T-helper 1 cell (primary cell): ENCODE measurements at places on chromosomes 16 and 17.

DNA sequence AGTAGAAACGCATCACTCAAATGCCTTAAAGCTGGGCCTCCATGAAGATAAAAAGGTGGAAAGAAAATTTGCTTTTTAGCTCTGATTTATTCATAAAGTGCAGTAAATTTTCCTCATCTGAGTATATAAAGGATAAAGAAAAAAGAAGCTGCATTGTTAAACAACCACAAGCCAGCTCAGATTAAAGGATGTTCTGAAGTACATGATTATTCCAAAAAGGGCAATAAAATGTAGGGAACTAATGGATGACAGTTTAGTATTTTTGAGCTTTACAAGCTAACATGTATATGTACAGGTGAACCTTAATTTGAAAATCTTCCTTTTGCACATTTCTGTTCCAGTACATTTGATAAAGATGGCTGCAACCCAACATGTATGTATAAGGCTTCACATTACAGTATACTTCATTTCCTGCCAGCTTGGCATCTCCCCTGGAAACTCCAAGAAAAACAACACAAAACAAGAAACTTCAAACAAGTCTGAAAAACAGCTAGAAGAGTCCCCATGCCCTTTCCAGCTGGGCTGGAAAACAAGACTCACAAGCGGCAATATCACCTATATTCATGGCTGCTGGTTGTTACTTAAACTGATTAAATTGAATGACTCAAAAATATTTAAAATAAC lies 225.7 kb downstream of the CEP112 start:
- DNase-seq, result no peak

- DNase-seq, result no peak
Observed at GRCh38 chr16:47848421-47849109, 307.2 kb downstream of the ABCC12 start.

DNA sequence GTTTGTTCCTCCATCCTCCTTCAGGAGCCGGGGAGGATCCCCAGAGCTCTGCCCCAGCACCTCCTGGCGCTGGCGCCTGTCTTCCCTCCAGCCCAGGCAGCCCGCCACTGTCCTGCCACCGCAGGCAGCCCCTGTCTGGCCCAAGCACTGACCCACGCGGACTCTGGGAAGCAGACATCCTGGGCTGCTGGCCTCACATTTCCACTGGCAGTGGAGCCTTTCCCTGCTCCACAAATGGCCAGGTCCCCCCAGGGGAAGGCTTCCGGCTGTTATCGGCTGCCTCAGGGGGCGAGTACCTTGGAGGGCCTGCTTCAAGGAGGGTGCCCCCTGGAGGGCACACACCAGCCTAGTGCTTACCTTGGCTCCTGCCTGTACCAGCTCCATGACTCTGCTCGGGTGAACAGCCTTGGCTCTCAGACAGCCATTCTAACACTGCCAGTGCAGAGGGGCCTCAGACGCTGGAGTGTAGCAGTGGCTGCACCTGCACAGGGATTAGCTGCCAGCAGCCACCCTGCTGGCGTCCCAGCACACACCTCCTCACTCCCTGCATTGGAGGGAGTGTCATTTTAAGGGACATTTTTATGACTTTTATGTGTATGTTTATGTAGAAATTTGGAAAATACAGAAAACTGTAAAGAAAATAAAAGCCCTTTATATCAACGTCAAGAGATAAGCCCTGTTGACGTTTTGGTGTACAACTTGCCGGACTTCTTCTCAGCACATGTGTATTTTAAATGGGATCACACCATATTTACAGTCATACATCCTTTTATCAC lies 21.0 kb downstream of the ACE start:
- DNase-seq, result no peak

- DNase-seq, result no peak
Observed at GRCh38 chr16:54718376-54718775, 212.3 kb upstream of the IRX5 start.

DNA sequence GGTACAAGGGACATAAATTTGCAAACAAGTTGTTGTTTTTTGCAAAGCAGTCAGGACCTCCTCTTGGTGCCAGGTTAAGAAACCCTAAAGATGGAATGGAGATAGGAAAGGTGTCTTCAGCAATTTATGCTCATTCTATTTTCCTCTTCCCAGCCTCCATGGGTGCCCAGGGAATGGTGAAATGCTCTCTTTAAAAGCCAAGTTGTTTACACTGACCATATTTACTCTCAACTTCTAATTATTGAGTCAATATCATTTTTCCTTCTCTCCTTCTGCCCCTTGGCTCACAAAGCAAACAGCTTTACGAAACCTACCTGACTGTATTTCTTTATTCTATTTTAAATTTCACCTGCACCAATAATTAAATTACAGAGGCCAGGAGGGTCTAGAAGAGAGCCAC lies 138.5 kb upstream of the IRX3 start:
- no peak for DNase-seq

DNA sequence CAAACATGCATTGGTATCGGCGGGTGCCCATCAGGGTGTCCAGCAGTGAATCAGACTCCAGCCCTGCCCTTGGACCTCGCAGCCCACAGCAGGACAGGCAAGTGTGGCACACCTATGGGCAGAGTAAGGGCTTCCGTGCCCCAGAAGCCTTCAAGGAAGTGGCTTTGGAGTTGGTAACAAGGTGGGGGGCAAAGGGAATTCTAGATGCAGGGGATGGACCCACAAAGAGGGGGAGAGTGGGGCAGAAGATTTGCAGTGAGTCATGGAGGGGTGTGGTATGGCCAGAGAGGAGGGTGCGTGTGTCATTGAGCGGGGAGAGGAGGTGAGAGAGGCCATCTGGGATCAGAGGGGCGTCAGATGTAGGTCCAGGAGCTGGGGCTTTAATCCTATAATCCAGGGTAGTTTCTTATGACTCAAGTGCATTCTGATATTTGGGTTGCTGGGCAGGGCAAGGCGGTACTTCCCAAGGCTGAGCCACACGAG lies 8.5 kb upstream of the SPNS2 start:
- DNase-seq, result no peak

GRCh38 chr17:52160136-52160567 lies 1.6 kb upstream of the CA10 start:
- DNase-seq, result no peak

DNA sequence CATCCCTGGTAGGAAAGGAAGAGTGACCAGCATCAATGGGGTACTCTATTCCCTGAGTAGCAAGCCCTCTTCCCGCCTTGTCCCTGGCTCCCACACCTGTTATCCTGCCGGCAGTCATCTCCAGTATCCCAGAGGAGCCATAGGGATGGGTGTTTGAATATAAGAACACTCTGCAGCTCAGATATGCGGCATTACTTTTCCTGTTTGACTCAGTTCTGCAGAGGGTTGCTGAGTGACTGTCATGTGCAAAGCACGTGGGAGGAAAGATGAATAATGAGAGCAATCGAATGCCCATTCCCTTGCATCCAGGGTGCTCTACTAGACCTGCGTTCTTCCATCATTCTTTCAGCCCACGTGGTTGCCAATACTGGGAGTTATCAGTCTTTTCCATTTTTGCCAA lies 115.1 kb downstream of the PRKCB start:
- no peak for DNase-seq

DNA sequence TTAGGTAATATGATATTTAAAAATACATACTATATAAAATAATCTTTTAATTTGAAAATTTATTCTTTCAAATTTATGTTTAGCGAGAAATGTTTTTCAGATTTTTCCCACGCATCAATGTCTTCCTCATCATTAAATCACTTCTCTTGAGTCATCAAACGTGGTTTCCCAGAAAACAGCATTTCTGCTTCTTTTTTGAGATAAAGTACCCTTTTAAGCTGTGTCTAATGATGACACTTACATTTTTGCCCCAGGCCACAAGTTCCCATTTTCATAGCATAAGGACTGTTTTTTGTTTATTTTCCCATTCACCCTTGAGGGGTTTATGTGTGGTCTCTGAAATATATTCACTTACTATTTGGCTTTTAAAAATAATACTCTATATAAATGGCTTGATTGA lies 139.0 kb upstream of the HS3ST3A1 start:
- DNase-seq, result no peak

DNA sequence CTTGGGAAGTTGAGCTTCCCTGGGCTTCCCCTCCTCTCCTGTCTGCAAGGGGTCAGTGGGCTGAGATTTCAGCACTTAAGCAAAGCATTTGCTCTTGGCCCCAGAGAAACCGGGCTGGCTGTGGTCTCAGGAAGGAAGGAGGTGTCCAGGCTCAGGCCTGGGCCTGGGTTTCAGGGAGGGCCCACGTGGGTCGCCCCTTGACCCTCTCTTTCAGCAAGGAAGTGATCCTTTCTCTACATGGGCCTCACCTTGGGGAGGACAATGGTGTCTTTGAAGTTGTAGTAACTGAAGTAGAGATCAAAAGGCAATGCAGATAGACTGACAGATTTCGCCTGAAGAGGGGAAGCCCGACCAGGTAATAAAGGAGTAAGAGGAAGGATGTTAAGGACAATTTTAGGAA lies 2.7 kb downstream of the NOD2 start:
- no peak for DNase-seq

DNA sequence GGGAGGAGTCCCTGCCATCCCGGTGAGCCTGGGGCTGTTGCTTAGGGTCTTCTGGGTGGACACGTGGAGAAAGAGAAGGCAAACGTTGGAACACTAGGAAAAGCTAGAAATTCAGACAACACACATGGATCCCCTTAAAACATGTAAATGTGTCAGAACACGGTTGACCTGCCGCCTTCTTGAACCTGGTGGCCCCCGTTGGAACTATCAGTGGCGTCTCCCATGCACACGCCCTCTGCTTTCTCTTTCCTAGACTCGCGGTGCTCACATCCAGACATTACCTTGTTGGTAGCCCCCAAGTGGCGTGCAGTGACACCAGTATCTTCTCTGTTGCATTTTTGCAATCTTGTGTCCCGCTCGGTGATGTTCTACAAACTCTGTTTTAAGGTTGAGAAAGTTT lies 18.6 kb downstream of the CIBAR2 start:
- no peak for DNase-seq

- no peak for DNase-seq
Observed at GRCh38 chr16:19696961-19697360, 21.1 kb downstream of the KNOP1 start.

GRCh38 chr17:68955181-68955841 lies at the start of gene ABCA8:
Gene ABCA8 (minus strand): TSS chr17:68955392. CDS start chr17:68942034, 13,358 bp downstream.
- DNase-seq, result no peak

GRCh38 chr16:15739950-15740349 lies 89.9 kb downstream of the NDE1 start:
- DNase-seq, result no peak

DNA sequence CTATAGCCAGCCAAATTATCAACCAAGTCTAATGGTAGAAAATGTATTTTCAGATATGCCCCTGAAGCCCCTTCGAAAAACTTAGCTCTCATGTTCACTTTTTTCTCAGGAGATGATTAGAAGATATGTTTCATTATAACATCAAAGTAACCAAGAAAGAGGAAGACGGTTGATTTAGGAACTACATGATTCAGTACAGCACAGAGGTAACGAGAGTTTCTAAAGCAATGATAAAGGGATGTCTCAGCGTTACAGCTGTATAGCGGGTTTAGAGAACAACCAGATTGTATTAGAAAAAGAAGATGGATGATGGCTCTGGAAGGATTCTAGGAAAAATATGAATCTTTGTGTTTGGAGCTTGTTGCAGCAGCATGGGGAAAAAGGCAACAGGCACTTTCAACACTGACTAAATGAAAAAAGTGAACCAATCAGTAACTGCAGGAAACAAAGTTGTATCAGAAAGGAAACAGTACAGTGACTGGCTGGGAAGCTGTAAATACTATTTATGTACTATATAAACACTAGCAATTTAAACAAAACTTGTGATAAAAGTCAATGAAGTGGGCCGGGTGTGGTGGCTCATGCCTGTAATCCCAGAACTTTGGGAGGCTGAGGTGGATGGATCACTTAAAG lies 21.5 kb downstream of the MBTD1 start:
- DNase-seq, result no peak

DNA sequence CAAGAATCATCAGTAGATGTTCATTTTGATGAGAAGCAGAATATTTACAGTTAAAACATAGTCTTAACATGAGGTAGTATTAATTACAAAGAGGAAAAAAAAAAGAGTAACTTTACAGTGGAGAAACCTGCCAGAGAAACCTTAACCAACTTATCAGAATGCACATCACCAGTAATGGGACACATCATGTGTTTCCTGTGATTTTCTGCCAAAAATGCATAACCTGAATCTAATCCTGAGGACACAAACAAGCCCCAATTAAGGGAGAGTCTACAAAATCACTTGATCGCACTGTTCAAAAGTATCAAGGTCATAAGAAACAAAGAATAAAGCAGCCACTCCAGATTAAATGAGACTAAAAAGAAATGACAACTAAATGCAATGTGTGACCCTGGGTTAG lies 18.2 kb upstream of the QRICH2 start:
- DNase-seq, result no peak

- DNase-seq, result no peak
Observed at GRCh38 chr16:71540-72401, 660 bp downstream of the RHBDF1 start.

DNA sequence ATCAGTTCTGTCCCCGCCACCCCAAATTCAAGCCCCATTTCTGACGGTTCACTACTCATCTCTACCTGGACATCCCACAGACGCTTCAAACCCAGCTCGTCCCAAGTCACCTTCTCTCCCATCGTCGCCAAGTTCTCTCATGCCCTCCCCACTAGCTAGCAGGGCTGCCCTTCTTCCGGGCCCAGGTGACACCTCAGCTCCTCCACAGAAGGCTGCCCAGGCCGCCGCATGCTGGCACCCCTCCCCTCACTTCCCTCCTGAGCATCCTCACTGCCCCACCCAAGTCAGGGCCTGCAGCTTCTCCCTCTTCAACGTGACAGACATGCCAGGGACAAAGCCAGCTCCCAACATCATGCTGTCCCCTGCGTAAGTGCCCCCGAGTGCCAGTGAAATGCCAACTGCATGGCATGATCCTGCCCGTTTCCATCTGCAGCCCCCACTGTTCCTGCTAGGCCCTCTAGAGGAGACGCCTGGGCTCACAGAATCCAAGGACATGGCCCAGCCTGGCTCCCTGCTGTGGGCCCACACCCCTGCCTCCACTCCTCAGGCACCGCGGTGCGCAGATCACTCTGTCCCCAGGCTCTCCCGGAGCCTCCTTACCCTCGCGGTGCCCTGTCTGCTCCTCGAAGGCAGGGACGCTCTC lies 5.9 kb downstream of the CYB561 start:
- peak; percentile 28 for DNase-seq

GRCh38 chr17:78654325-78654724 lies 77.1 kb upstream of the DNAH17 start:
- no peak for DNase-seq

DNA sequence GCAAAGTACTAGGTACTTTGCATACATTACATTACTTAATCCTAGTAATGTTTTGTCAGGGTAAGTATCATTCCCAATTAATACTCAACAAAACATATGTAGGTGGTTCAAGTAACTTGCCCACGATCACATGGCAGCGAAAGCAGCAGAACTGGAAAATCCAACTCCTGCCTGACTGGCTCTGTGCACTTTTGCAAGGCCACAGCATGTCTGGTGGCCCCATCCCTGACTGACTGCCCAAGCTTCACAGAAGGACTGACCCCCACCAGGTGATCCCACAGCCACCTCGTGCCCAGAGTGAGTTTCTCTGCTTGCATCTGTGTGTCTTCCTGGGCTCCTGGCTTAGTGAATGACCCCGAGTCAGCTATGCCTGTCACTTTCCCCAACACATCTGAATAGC lies 11.4 kb downstream of the CNP start:
- DNase-seq, result no peak
